ENCODE measurements at places on chromosomes 1 and 21.

DNA sequence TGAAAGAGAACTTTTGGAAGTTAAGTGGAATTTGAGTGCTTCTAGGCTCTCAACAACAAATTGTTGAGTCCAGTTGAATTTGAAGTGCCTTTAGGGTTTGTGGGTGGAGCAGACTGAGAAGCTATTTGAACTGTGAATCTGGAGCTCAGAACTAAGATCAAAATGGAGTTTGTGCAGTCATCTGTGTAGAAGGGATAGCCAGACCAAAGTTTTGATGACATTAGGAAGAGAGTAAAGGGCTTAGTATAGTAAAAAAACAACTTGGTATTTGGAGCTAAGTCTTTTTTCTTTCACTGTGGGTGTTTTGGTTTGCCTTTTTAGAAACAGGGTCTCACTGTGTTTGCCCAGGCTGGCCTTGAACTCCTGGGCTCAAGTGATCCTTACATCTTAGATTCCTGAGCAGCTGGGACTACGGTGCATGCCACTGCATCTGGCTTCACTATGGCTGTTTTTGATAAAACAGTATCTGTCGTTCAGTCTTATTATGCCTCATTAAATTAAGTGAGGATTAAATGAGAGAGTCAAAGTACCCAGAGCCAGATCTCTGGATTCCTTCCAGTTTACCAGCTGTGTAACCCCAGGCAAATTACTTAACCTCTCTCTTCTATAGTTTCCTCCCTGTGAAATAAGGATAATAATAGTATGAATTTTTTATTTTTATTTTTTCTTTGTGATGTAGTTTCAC, 20.0 kb downstream of the HDAC1 start:
- no peak for DNase-seq

DNA sequence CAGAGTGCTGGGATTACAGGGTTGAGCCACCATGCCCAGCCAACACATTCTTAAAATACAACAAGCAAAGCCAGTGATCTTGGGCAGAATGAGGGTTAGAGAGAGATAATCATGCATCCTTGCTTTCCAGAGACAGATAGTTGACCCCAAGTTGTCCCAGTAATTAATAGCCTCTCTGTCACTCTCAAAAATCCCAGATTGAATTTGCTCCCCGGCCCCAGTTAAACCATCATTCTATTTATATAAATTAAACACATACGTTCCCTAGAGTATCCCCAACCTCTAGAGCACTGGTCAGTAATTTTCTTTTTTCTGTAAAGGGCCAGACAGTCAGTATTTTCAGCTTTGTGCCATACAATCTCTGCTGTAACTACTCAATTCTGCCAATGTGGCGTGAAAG, 16.4 kb upstream of the TARDBP start:
- DNase-seq = no peak

DNA sequence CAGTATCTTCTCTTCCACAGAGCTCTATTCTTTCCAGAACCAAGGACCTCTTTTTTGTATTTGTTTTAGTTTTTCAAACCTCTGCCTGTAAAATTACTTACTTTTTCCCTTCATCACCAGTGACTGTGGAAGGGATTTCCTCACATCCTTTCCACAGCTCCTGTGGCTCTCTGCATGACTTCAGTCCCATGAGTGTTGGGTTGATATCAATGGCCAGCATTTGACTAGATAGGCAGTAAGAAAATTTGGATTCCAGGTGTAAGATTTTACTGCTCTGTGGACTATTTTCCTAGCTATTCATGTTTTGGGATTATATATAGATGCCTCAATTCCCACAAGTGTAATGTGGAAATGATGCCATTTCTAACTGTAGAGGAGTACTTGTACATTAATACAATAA, 171.5 kb upstream of the PTBP2 start:
- no peak for DNase-seq

DNA sequence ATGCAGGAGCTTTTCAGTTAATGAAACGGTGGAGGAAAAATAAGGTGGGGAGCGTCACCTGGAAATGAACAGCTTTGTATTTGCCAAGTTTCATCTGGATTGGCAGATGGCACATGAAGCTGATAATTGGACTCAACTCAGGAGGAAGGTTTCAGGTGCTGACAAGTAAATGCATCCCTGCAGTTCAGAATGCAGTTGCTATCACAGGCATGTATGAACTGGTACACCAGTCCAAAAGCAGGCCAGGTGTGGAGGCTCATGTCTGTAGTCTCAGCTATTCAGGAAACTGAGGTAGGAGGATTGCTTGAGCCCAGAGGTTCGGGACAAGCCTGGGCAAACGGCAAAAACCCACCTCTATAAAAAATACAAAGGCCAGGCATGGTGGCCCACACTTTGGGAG, 15.5 kb downstream of the DEGS1 start:
- DNase-seq = no peak

DNA sequence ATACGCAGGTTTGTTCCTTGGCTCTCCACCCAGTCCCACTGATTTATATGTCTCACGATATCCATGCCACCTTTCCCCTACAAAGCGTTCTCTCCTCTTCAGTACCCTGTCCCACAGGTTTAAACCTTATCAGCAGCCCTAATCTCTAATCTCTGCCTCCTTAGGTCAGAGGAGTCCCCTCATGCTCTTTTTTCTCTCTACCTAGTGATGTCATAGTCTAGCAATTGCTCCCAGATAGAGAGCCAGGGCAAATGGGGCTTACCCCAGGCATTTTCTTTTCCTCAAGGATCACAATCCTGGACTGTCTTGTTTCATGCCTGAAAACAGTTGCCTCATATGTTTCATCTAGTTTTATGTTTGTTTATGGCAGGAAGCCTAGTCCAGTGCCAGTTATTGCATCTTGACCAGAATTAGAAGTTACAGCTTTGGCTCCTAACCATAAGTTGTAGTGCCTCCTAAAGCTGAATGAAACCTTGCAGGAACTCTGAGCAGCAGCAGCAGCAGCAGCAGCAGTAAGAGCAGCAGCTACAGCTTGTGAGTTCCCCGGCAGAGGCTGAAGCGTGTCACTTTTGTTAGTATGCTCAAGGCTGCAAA, 26.7 kb upstream of the TP53BP2 start:
- no peak for DNase-seq

GRCh38 chr1:45542591-45542990, 8.0 kb upstream of the AKR1A1 start:
- DNase-seq = no peak

GRCh38 chr1:171877701-171878100, 36.4 kb downstream of the DNM3 start:
- DNase-seq = no peak

DNA sequence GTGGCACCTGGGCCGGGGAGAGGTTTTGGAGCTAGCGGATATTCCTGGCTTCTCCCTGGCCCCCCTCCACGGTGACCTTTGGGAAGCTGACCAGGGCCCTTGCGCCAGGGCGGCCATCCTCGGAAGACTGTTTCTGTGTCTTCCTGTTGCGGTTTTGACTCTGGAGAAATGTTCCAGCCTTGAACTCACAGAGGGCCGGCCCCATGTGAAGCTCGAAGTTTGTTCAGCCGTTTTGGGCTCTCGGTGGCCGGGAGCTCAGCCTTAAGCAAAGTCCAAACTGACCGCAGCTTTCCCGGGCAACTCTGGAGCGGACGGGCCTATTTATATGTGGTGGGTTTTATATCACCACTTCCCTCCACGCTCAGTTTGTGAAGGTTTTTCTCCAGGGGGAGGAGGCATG, 17.0 kb upstream of the WNT4 start:
- DNase-seq = no peak

DNA sequence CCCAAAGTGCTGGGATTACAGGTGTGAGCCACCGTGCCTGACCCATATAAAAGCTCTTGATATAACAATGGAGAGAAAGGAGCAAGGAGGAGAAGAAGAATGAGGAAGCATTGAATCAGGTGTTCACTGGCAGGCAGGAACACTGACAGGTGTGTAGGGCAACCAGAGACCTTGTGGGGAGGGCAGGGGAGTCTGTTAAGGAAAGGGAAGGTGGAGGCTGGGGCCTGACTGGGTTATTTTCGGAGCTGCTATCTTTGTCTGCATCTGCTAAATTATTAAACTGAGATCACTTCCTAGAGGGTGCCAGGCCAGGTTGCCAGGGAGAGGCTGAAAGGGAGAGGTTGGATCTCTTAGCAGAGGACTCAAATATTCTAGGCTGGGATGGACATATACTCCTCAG, 6.8 kb upstream of the TRNP1 start:
- no peak for DNase-seq

- peak; percentile 31 for DNase-seq
These were observed 8.4 kb downstream of the RPS6KA1 start for GRCh38 chr1:26537951-26538352.

GRCh38 chr1:101112051-101112780, 86.6 kb upstream of the DPH5 start:
- no peak for DNase-seq

DNA sequence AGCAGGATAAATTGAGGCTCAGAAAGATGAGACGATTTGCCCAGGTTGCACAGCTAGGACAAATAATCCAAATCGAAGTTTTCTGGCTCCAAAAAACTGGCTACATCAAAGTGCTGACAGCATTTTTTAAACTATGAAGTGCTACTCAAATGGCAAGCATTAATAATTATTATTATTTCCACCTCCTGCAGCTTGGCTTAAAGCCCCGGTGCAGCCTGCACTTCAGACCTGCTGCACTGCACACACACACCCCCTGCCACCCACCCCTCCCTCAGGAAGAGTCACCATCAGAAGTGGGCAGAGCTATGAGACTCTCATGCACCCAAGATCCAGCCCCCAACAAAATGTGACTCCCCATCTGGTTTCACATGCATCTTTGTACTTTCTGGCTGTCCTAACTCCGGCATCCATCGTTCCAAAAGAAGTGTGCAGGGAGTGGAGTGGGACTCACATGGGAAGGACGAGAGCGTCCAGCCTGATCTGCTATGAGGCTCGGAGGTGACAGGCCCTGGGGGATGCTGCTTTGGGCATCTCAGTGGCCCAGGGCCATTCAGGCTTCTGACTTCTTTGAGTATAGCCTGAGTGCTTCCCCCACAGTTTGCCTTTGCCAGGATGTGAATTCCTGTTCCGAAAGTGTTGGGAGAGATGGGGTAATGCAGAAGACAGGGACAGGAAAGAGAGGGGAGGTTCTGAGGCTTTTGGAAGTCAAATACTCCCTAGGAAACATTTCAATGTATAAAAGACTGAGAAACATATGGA, 65.0 kb upstream of the FAM20B start:
- DNase-seq = no peak

DNA sequence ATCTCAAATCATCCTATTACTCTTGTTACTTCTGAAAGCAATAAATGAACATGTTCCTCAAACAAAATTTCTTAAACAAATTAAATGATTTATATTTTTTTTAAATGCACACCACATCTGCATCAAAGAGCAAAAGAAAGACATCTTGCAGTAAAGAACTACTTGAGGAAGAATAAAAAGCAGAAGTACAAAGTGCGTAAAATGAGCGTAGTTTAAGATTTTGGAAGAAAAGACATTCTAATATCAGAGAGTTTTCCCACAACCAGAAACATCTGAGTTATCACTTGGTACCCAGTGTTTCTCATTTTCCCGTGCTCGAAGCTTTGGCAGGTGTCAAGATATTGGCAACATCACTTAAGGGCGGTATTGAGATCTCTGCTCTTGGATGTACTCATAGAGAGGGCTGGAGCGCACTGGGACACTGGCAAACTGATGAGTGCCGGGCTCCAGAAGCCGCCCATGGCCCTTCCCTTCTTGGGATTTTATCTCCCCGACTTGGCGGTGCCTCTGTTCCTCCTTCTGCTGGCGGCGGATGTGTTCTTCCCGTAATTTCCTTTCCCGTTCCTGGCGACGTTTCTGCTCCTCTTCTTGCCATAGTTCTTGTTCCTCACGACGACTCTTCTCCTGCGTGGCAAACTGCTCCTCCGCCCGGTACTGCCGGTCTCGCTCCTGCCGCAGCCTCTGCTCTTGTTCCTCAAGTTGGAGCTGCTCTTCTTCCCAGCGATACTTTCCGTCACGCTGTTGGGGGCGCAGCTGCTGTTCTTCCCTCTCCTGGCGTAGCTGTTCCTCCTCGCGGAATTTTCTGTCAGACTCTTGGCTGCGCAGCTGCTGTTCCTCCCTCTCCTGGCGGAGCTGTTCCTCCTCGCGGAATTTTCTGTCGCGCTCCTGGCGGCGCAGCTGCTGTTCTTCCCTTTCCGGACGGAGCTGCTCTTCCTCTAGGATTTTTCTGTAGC, 7.9 kb downstream of the TCHH start:
- no peak for DNase-seq

DNA sequence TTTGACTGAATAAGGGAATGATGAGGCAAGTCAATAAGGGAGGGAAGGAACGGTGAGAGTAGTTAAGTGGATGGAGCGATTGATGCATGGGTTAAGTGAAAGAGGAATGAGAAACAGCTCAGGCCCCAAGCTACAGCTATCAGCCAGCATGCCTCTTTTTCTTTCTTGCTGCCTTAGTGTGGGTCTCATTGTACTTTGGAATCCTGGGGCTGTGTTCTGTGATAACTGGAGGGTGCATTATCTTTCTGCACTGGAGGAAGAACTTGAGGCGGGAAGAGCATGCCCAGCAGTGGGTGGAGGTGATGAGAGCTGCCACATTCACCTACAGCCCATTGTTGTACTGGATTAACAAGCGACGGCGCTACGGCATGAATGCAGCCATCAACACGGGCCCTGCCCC, 1.0 kb downstream of the TEX38 start:
- DNase-seq = no peak

DNA sequence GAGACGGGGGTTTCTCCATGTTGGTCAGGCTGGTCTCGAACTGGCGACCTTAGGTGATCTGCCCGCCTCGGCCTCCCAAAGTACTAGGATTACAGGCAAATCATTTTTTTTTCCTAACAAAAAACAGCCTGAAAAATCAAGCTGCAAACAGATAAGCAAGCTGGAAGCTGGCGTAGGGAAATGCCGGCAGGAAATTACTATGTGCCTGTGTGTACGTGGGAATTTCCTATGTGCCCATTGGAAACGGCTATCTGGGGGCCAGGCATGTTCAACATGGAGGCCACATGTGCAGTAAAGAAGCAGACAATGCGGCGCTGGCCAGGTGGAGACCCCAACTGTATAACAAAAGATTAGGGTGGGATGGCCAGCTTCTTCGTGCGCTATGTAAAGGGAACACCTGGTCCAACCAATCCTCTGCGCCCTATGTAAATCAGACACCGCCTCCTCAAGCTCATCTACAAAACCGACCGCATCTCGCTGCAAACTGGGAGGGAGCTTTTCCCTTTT, 9.1 kb upstream of the AADACL4 start:
- DNase-seq = no peak

Measured in ACHN (cell line).